Left hindlimb (tissue), 1 donor: ENCODE measurements at places on chromosomes 11 and 22.
A peak's percentile ranks its signal among the peaks of the same experiment; 100 is the strongest.

- no peak for DNase-seq
Measured at GRCh38 chr11:45810431-45811108, 5.6 kb downstream of the SLC35C1 start.

DNA sequence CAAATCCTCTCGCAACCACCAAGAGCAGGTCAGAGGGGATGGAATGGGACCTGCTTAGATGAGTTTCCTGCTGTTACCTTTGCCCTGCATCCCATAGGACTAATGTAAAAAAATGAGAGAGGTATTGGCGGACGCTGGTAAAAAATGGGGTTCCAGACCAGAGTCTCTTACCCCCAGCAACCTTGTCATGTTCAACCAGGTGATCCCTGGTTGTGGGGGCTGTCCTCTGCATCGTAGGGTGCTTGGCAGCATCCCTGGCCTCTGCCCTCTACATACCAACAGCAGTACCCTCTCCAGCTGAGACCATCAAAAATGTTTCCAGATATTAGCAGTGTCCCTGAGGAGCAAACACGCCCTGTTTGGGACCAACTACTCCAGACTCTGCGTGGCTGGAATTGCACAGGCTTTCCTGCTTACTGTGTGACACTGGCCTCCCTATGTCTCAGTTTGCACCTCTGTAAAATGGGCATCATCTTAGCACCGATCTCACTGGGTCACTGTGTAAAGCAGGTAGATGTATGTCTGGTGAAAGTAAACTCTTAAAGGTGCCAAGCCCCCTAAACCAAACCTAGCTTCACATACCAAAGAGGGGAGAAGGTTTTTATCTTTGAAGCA lies 1.5 kb downstream of the APOL6 start:
- DNase-seq, result no peak

DNA sequence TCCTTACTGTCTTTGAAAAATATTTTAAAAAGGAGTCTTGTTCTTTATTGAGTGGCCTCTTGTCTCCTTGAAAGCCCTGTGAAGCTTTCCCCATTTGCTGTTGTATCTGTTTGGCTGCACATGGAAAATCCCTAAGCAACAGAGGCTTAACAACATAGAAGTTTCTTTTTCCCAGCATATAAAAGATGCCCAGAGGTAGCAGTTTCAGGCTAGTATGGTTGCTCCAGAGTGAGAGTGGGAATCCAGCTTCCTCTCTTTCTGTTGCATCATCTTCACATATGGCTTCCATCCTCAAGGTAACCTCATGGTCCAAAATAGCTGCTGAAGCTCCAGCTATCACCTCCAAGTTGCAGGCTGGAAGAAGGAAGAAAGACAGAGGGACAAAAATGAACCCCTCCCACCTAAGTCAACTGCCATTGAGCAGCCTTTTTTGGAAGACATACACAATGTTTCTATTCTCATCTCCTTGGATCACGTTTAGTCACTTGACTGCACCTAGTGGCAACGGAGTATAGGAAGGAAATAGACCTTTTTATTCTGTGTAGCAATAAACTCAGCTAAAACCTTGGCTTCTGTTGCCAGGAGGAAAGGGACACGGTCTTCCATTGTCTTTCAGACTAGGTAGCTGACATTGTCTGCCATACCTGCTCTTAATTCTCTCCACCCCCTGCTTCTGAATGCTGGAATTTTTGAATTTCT lies 5.3 kb downstream of the CSF2RB start:
- no peak for DNase-seq

DNA sequence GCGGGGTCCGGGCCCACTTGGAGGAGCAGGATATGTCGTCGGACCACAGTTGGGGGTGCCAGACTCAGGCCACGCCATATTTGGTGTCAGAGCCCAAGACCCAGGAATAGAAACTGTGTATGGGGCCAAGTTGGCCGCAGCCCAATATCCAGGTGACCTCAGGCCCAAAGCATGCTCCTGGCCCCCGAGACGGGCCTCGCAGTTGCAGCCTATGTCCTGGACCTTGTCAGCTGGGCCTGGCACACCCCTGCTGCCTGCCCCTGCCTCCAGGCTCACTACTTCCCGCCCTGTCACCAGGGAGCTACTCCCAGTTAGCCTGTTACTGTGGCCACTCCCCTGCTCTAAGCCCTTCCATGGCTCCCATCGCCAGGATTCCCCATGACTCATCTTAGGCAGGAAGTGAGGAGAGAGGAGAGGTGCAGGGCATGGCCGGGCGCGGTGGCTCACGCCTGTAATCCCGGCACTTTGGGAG lies 23.1 kb downstream of the A4GALT start:
- DNase-seq, result peak; percentile 84

- no peak for DNase-seq
Measured at GRCh38 chr11:17760102-17761029, 25.8 kb downstream of the KCNC1 start.

GRCh38 chr22:23698094-23698493 lies 7.3 kb downstream of the RGL4 start:
- DNase-seq, result no peak

DNA sequence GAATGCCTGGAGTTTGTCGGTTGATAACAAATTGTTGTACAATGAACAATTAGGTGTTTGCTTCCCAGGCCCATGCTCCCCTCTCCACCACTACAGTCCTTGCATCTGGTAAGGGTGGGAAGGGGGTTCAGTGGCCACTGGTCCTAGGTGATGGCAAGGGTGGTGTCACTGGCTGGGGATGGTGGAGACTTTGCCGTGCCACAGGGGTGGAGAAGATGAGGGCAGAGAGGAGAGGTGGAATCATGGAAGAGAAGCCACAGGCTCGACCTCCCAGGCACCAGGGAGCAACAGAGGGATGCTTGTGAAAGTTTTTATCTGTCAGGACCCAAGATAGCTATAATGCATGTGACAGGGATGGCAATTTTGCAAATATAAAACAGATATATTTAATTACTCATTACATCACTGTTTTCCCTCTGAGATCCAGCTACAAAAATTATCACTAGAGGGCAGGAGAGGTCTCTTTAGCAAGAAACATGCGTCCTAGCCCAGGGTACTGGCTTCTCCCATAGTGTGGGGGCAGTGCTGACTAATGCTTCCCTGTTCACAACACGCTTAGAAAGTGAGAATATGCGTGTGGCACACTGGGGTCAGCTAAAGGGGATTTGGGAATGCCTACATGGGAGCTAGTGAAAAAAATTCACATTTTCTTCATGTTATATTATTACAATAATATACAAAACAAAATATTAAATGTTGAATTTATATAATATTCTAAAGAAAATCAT lies 49.0 kb upstream of the AMPD3 start:
- DNase-seq, result peak; percentile 76

DNA sequence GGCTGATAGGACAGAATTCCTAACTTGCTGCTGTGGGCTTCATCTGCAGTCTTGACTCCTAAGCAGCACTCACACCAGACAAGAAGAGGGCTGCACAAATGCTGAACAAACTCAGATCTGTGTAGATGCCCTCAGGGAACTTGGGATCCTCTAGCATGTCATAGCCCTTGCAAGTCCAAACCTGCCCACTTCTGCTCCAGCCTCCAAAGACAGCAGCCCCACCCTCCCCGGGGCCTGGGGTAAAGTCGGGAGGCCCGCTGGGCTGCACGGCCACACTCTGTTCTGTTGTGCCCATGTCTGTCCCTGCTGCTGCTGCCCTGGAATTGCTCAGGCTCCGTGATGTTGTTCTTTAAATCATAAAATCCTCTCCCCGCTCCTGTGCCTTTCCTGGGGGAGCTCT lies 28.3 kb downstream of the DRD2 start:
- no peak for DNase-seq

DNA sequence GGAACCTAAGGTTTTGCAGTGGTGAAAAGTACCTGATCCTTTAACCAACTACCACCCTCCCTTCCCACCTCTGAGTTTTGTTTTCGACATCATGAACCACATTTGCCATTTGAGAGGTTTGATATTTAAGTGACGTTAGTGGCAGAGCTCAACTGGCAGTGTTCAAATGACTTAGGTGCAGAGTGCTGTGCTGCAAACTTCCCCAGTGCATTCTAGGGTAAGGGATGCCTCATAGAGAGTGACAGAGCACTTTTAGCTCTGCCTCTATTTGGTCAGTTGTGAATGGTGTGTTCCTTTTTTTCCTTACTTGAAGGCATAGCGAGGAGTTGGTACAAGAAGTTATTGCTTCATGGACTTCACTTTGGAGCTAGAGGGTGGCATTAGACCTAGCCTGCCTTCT lies 9.4 kb downstream of the BMAL1 start:
- no peak for DNase-seq

DNA sequence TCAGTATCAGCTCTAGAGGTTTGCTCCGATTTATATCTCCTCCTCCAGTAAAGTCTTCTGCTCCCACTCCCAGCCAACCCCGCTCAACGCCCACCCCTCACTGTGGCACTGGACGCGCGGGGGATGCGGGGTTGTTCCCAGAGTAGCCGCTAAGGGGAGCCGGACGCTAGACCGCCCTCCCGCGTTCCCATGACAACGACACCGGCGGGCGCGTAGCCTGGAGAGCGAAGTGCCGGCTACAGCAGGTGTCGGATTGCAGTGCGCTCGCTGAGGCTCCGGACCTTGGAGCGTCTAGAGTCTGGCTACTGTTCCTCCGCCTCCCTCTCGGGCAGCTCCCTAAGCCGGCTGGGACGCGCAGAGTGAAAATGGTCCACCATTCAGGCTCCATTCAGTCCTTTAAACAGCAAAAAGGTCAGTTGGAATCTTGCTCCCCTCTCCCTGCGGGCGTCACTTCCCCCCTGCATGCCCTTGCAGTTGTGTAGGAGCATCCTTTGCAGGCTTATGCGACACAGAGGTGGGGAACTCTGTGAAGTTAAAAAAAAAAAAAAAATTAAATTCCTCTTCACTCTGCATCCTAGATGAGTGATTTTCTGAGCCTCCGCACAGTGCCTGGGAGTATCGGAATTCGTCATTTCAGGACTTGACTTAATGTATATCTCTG lies at the start of gene ANO3:
TSS of gene ANO3 (plus strand) at position 220 of the 661 bp plus-strand sequence. CDS start at position 366, 146 bp downstream.
- peak; percentile 91 for DNase-seq

DNA sequence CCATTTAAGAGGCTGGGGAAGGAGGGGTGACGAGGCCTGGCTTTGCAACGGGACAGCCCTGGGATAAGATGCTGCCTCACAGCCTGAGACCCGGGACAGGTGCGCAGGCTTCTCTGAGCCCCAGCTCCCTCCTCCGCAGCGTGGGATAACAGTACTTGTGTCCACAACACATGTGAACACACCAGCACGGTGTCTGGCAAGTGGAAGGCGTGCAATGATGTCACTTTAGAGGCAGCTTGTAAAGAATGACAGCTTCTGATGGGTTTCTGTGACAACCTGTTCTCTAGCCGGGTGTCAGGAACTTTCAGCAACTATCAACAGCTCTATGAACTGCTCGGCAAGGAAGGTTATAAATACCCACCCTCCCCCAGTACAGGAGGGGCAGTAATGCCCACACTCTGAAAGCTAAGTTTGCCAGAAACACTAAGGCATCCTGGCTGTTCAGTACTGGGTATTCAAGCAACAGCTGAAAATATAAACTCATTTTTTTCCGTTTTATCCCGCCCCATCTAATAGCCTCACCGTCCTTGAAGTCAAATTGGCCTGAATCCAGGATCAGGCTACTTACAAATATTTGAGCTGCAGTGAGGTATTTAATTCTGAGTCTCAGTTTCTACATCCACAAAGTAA lies 59.7 kb downstream of the MYH9 start:
- no peak for DNase-seq

- DNase-seq, result peak; percentile 97
Measured at GRCh38 chr22:42856865-42857704, at the start of gene ARFGAP3. TSS of gene ARFGAP3 (minus strand) at chr22:42857273. CDS start at chr22:42857182, 91 bp downstream.

- peak; percentile 80 for DNase-seq
Measured at GRCh38 chr11:76208438-76209374, 2.4 kb upstream of the WNT11 start.

DNA sequence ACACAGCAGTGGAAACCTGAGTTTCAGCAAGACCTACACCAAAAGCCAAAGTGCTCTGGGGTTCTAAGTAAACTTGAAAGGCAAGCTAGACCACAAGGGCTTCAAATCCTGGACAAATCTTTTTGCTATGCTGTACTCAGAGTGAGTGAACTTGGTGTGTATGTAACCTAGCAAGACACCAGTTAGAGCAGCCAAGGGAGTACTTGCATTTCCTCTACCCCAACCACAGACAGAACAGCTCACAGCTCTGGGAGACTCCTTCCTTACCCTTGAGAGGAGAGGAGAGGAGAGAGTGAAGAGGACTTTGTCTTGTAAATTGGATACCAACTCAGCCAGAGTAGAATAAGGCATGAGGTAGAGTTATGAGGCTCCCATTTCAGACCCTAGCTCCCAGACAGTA lies 71.4 kb downstream of the CTSC start:
- DNase-seq, result no peak

DNA sequence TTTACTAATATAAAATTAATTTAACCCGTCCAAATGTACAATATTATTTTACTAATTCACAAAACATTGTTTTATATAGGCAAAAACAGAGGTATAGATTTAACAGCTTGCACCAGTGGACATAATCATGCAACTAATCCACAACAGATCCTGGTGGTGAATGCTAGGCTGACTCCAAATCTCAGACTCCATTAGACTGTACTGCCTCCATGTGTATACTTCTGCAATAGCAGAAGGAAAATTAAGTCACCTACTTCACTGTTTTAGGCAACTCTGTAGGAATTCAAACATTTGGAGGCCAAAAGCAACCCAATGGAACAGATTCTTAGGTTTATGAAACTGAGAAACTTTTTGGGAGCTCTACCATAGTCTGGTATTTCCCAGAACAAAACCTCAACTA lies 30.0 kb upstream of the RAB39A start:
- DNase-seq, result no peak

DNA sequence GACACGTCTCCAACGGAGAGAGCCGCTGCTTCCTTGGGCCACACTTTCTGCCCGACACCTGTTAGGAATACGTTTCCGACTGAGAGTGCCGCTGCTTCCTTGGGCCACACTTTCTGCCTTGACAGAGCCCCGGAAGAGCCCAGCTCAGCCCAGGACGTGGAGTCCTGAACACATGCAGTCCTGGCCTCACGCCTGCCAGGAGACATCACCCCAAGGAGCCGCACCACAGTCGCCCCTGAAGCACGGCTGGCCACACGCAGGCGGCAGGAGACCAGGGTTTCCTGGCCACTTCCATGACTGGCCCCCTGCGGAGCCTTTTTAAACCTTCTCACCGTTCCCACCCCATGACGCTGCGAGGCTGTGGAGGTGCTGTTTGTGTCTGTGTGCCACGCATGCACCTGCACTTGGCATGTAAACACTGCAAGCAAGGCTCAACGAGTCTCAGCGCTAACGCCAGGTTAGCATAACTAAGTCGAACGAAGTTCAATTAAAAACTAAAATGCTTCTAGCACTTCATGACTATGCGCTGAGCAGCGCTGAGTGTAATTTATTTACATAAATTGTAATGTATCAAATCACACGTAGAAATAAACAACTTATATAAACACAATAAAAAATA lies 8.8 kb downstream of the TOLLIP start:
- DNase-seq, result no peak
